ENCODE measurements at places on chromosomes 2 and 18. TPM values are rescaled to one million over a fixed set of nuclear protein-coding genes. Genes with fewer than 3 reads are reported as not detected.
A peak's percentile ranks its signal among the peaks of the same experiment; 100 is the strongest.

DNA sequence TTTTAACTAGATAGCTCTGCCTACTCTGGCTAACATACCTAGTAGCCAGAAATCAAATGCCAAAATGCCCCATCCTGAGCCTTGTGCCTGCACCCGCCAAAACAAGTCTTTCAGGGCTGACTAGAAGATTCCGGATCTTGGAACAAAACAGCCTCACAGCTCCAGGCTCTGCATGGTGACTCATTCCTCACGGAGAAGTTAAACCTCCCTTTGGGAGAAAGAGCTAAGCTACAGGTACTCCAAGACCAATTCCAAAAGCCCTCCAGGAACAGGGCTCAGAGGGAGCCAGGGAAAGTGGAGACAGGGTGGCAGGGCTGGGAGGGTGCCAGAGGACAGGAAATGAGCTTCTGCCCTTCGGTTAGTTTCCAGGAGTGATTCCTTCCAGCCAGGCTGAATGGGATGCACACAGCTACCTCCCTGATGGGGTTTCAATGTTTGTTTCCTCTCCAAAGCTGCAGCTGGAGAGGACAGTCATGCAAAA is 295.6 kb downstream of the TNS1 start:
- peak; percentile 24 for DNase-seq

GRCh38 chr2:213232649-213233437 is 51.4 kb upstream of the SPAG16 start:
- DNase-seq, result no peak

- no peak for DNase-seq
Observed at GRCh38 chr2:128663371-128664050, 344.8 kb upstream of the HS6ST1 start.

DNA sequence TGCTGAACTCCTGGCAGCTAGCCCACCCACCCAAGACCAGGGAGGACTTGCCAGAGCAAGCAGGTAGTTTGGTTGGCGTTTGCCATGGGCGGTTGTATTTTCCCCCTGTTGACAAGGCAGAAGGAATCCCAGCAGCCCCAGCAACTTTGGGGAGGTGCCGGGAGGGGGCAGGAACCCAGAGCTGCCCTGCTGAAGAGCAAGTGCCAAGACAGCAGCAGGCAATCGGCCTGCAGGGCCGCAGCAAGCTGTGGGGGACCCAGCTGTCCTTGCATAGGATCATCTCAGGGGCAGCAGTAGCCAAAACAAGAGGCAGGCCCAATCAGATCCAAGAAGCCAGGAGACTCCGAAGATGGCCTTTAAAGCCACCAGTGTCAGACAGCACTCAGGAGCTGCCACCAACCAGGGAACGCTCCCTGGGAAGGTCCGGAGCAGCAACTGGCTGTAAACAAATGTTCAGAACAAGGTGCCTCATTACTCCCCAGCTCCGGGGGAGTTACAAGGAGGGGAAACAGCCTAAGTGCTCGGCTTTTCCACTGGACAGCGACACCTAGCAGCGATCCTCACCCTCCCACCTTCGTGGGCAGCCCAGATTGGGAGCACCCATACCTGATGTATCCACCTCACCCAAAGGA is 2.1 kb downstream of the ST8SIA5 start:
- DNase-seq, result no peak

DNA sequence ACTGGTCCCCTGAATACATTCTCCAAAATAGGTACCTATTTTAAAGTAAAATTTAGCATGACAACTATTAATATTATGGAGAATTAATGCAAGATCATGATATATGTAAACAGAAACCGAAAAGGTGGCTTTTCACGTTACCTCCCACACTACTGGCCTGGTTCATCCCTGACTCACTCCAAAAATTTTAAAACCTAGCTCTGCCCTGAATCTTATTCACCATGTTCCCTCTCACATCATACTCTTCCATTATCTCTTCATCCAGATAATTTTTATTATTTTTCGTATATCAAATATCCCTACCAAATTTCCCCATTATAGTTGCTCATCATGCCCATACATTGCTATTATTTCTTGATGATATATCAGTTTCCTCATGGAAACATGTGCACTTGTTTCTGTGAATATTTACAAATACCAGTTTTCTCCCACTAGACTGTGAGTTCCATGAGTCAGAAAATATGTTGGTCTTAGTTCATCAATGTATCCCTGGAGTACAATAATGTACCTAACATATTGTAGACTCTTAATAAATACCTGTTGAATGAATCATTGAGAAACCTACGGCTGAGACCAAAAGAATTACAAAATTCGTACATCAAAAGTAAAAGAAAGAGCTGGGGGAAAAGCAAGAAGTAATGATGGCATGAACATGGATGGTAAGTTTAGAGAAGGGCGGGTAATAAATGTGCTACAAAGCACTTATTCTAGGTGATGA is 360.1 kb upstream of the CHAC2 start:
- no peak for DNase-seq

GRCh38 chr18:22001912-22002487 is 167.4 kb upstream of the GATA6 start:
- DNase-seq, result no peak

DNA sequence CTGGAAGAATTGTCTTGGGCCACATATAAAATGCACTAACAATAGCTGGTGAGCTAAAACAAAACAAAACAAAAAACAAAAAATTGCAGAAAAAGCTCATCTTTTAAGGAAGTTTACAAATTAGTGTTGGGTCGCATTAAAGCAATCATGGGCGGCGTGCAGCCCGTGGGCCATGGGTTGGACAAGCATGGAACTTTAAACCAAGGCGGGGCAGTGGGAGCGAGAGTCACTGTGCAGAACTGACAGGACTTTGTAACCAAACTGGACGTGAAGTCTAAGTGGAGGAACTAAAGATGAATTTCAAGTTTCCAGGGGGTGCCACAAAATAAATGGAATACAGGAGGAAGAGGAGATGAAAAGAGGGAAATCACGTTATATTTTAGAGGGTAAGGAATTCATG is 80.7 kb downstream of the PSMG2 start:
- DNase-seq, result no peak

DNA sequence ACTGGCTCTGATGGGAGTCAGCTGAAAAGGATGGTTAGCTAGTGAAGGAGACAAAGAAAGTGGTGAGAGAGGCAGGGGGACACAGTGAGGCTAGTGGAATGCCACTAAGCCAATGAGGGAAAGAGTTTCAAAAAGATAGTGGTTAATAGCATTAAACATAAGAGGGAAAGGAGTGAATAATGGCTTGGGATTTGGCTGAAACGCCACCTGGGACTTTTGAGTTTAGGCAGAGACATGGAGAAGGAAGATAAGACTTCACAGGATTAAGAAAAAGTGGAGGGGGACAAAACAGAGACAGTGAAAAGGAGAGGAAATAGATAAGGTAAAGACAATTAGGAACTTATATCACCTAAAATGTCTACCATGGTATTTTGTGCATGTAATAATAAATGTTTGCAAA is 6.9 kb downstream of the CD28 start:
- no peak for DNase-seq

GRCh38 chr18:49321271-49321670 is 139.2 kb downstream of the DYM start:
- DNase-seq, result no peak

DNA sequence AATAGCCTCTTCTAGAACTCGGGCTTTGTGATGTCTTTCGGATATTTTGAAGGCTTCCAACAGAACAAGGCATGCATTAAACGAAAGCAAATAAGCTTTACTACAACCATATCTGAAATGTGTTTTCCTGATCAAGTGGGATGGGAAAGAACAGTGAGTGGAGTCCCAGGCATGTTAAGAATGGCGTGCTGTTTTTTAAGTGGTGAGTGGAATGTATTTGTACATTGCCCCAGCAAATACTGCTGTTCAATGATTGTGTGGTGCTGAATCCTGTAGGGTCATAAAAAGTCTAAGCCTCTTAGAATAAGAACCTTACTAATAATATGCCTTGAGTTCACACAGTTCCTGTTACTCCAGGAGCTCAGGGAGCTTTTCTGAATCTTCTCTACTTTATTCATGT is 52.5 kb downstream of the POMC start:
- DNase-seq, result peak; percentile 20

DNA sequence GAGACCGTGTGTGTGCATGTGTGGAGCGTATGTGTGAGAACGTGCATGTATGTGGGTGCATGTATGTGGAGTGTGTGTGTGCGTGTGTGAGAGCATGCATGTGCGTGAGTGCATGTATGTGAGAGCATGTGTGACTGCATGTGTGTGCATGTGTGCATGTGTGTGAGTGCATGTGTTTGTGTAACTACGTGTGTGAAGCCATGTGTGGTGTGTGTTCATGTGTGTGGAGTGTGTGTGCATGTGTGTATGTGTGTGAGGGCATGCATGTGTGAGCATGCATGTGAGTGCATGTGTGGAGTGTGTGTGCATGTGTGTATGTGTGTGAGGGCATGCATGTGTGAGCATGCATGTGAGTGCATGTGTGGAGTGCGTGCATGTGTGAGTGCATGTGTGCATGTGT is 24.2 kb downstream of the TOGARAM2 start:
- no peak for DNase-seq

DNA sequence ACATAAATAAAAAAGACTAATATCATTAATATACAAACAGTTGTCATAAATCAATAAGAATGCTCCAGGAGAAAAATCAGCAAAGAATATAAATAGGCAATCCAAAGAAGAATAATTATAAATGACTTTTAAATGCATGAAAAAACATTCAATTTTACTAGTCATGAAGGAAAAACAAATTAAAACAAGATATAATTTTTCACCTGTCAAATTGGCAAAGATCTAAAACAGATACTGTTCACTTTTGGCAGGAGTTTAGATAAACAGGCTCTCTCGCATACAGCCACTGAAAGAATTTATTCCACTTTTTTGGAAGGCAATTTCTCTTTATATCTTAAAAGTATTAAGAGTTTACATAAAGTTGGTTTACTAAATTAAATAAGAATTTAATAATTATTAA is 176.8 kb upstream of the SETBP1 start:
- no peak for DNase-seq

DNA sequence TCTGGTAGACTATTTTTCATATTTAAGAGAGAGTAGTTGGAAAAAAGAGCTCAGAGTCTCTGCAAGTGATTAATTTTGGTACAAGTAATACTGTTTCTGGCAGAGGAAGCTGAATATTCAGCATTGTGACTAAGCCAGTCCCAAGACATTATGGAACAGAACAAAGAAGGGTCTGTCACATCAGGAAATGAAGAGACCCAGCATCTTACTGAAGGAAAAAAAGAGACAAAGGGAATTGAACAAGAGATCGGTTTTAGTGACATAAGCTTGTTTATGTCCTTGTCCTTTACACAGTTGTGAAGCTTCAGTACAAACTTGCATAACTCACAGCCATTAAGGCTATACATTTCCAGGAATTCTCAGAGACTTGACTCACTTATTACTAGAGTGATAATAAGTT is 568.5 kb upstream of the SLC8A1 start:
- no peak for DNase-seq

- DNase-seq, result no peak
Observed at GRCh38 chr18:78732273-78733210, 247.1 kb upstream of the SALL3 start.

DNA sequence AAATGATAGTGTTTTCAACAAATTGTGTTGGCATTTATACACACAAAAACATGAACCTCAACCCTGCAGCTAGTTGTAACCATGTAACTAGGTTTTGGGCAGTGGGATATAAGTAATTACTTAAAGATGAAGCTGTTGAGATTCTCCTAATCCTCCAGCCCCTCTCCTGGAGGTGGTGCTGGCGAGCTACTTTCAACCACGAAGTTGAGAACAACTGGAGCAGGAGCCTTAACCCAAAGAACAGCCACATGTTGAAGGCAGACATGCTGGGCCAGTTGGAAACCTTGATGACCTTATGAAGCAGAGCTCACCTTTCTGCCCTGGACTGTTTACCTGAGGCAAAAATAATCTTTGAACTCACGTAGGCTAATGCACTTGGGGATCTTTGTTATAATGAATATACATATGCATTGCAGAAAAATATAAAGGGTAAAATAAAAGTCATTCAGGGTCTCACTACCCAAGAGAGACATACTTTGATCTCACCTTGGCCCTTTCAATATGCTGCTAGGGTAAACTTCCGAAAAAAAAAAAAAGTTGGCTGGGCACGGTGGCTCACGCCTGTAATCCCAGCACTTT is 89.6 kb upstream of the NPAS2 start:
- DNase-seq, result no peak

DNA sequence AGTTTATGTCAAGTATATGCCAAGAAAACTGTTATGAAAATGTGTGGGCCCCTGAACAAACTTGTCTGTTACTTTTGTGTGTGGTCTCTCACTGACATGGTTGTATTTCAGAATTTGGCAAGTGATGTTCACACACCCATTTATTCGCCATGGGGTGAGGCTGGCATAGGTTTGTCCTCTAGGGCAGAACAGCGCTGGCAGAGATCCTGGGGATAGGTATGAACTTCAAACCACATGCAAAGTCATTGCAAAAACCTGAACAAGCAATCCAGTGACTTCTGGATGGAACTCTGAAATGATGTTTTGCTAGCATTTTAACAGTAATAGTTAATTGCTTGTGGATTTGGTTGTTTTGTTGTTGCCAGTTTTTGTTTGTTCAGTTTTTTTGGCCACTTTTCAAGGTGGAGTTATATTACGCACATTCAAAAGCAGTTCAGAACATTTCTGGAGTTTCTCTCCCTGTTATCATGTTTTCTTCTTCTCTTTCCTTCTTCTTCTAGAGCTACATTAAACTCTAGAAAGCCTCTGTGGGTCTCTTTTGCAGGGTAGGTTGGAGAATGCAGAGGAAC is 78.5 kb downstream of the MDH1 start:
- no peak for DNase-seq

GRCh38 chr2:133765658-133766057 is 197.4 kb upstream of the NCKAP5 start:
- DNase-seq, result no peak

DNA sequence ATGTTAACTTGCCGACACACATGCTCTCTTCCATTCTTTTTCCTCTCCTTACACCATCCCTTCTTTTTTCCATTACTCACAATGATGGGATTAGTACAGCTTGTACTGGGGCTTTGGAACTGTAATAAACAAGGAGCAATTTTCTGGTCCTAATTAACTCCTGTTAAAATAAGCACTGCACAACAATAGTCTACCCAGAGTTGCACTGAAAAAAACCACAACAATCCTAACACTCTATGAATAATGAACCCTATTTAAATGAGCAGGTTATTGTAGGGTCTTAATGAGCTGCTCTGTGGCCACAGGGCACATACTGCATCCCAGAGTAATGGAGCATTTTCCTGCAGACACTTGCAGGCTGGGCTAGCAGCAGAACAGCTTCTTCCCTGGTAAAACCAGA is 380.3 kb downstream of the NRXN1 start:
- DNase-seq, result no peak

- DNase-seq, result peak; percentile 35
Observed at GRCh38 chr2:220143336-220143735, 515.9 kb downstream of the SLC4A3 start.

The FBXO41 gene
- polyA plus RNA-seq, result 1.9 TPM

The TEX44 gene
- polyA plus RNA-seq, result not detected

The RESP18 gene
- polyA plus RNA-seq, result not detected

The EFHD1 gene
- 60.0 TPM for polyA plus RNA-seq

The COL3A1 gene
- polyA plus RNA-seq, result 1,450 TPM

The CXCR4 gene
- polyA plus RNA-seq, result not detected

The TEKT4 gene
- polyA plus RNA-seq, result not detected

The PREPL gene
- polyA plus RNA-seq, result 18.4 TPM

The GATA6 gene
- 0.65 TPM for polyA plus RNA-seq
